Naive B cell (primary cell): ENCODE measurements at places on chromosomes 1 and 21.
A peak's percentile ranks its signal among the peaks of the same experiment; 100 is the strongest.

DNA sequence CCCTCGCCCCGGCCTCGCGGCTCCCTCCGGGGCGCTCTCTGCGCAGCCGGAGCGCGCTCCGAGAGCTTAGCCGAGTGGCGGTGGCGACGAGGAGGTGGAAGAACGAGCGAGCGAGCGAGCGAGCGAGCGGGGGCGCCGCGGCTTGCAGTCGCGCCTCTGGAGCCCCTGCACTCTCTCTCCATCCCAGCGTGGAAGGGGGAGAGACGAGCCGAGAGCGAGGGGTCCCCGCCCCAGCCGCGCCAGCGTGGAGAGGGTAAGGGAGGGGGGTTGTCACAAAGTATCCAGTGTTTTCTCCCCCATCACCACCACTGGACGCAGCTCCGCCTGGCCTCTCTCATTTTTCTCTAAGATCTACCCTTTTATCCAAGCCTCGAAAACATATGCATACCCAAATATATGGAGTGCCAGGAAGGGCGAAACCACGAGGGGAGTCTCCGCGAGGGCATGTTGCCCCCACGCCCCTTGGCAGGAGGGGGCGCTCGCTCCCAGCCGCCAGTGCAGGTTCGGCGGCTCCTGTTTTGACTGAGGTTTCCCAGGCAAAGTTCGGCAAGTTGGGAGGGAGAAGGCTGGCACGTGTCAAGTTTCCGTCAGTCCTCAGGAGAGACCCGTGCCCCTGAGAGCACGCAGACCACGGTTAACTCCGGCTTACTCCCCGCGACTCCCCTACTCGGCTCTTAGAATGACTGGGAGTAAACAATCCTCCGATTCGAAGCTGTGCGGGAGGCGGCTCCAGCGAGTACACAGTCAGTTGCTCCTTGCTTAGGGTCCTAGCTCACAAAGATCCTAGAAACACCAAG is 569 bp upstream of the DAB1 start:
- no peak for DNase-seq

DNA sequence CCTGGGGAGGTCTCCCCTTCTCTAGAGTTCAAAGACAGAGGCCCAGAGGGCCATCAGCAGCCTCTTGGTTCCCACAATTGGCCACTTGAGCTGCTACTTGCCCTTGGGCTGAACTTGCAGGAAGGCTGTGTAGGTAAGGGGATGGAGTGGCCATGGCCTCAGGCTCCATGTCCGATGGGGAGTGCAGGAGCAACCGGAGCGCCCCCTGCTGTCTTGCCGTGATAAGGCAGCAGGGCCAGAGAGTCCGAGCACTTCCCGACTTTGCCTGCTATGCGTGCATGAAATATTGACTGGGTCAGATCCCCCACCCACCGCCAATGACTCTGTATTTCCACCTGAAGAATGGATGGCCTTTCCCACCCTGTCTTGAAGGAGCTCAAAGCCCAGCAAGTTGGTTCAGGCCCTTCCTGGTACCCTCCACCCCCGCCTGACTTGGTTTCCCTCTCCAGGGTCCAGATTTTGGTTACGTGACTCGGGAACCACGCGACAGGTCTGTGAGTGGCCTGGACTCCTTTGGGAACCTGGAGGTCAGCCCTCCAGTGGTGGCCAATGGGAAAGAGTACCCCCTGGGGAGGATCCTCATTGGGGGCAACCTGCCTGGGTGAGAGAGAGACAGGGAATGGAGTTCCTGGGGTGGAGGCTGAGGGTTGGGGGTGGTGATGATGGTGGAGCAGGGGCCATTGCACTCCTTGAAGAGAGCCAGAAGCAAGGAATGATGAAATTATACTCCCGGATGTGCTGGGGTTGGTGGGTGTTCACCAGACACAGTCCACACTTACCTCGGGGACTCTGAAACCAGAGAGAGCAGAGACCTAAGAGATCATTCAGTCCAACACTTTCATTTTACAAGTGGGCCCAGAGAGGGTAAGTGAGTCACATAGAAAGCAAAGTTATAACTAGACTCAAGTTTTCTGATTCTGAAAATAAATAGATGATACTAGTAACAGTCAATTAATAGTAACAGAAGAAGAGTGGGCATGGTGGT is 25.6 kb downstream of the PADI3 start:
- no peak for DNase-seq

DNA sequence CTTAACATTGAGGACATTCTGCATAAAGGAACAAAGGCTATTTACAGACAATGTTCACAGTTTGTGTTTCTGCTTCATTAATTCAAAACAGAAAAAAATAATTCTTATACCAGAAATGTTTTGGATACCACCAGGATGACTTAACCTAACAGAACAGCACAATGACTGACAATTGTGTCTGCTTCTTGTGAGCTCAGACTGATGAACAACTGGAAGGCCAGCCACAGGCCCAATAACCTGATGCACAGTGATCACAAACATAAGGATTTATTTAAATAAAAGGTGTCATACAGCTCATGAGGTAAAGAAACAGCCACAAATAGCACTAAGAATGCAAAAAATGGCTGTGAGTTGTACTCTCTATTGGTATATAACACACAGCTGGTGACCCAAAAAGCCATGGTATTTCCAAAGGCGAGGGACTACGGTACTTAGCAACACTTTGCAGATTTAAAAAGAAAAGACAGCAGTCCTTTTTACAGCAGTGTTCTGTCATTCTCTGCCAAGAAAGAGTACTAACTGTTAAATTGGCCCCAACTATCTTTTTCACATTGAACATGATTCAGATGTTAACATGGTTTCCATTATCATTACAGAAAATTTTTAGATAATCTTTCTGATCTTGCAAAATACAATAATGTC is 32.1 kb upstream of the DDAH1 start:
- no peak for DNase-seq

DNA sequence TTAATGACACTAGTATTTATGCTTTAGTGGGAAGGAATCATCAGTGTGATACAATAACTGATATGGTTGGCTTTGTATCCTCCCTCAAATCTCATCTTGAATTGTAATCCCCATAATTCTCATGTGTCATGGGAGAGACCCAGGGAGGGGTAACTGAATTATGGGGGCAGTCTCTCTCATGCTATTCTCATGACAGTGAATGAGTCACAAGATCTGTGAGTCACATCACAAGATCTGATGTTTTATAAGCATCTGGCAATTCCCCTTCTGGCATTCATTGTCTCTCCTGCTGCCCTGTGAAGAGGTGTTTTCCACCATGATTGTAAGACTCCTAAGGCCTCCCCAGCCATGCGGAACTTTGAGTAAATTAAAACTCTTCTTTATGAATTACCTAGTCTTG is 1760.3 kb downstream of the NCAM2 start:
- no peak for DNase-seq

DNA sequence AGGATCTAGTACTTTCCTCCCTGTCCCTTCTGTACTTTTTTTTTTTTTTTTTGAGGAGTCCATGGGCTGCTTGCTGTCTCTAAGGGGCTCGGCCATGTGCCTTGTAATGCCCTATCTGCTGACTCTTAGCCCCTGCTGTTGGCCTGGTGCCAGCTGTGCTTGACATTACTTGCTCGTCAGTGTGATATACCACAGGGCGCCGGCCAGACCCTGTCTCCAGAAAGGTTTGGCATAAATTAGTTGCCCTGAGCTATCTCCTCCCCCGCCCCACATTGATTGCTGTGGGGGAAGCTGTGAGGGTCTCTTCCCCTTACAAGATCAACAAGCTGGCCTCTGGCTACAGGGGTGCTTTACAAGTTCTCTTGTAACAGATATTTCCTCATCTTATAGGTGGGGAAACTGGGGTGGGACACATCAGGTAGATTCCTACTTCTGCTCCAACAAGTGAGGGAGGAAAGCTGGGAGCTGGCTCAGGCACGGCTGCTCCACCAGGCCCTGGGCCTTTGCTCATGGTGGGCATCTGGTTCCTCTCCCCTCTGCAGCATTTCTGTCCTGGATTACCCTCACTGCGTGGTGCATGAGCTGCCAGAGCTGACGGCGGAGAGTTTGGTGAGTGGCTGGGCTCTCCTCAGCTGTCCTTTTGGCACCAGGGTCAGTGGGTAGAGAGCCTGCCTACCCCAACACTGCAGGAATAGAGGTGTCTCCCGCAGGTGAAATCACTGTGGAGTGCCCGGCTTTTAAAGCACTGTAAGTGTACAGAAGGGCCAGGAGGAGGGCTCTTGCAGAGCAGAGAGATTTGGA is 15.6 kb downstream of the STRIP1 start:
- DNase-seq = no peak

- no peak for DNase-seq
These were observed 86.4 kb downstream of the SYF2 start for GRCh38 chr1:25145775-25146393.

DNA sequence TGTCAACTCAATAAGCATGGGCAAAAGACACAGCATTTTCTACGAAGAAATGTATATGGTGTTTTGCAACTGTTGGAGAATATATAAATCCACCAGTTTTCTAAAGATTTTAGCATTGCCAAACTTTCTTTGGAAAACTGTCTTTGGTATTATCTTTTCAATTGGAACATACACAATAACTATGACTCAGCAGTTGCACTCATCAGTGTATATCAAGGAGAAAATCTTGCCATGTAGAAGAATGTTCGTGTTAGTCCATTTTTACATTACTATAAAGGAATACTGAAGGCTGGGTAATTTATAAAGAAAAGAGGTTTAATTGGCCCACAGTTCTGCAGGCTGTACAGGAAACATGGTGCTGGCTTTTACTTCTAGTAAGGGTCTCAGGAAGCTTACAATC is 41.1 kb downstream of the PRKAA2 start:
- no peak for DNase-seq

DNA sequence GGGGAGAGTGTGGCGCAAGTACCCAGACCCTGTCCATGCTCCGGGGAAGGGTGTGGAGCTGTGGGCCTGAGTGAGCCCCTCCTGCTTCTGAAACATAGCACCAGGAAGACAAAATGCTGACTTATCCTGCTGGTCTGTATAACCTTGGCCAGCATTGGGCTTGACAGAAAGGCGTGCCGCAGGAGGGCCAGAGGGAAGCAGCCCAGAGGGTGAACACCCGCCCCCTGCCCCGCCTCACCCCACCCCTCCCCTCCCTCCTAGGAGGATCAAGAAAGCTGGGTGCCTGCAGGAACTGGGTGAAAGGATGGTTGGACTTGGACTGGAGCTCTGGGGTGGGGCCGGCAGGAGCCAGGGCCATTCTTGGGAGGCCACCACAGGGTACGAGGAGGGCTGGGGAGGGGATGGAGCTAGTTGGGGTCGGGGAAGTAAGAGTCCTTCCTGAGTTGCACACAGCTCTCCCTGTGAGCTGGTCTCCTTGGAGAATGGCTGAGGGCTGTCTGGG is 27.1 kb downstream of the PTPRF start:
- no peak for DNase-seq

DNA sequence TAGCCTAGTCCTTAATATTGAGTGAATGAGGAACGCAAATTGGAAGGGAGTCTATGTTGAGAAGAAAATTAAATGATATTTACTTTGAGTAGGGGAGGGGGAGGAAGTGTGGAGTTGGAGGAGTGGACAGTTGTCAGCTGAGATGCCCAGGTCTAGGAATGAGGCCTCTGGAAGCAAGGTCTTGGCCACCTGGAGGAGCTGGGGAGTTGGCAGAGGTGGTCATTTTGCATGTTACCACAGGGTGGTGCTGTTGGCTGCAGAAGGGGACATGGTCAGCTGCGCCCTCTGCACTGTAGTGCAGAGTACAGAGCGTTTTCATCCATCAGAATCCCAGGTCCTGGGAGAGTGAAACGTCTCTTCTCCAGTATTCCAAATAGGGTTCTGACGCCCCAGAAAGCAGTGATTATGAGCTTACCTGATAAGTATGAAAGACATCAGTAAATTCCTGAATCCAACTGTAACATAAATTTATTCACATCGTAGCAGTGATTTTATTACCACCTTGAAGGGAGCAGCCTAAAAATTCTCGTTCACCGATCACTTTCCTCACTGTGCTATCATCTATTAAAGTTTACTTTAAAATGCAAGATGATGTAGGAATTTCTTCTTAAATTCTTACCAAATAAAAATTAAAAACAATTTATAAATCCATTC is 13.8 kb downstream of the PARK7 start:
- DNase-seq = no peak

- DNase-seq = no peak
These were observed 119.0 kb downstream of the PDE4B start for GRCh38 chr1:65911679-65912078.

DNA sequence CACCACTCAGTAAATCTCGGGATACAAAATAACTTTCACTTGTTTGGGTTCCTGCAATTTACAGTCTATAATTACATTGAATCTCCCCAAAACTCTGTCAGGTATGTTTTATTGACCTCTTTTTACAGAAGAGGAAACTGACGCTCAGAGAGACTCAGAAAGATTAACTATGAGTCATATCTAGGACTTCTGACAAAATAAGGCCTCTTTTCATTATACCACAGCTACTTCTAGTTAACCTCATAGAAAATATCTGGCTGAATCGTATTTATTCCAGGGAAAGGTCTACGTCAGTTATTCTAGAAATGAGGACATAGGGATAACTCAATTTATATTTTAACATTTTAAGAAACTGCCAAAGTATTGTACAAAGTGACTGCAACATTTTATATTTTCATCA is 211.1 kb upstream of the FAM78B start:
- DNase-seq = no peak

DNA sequence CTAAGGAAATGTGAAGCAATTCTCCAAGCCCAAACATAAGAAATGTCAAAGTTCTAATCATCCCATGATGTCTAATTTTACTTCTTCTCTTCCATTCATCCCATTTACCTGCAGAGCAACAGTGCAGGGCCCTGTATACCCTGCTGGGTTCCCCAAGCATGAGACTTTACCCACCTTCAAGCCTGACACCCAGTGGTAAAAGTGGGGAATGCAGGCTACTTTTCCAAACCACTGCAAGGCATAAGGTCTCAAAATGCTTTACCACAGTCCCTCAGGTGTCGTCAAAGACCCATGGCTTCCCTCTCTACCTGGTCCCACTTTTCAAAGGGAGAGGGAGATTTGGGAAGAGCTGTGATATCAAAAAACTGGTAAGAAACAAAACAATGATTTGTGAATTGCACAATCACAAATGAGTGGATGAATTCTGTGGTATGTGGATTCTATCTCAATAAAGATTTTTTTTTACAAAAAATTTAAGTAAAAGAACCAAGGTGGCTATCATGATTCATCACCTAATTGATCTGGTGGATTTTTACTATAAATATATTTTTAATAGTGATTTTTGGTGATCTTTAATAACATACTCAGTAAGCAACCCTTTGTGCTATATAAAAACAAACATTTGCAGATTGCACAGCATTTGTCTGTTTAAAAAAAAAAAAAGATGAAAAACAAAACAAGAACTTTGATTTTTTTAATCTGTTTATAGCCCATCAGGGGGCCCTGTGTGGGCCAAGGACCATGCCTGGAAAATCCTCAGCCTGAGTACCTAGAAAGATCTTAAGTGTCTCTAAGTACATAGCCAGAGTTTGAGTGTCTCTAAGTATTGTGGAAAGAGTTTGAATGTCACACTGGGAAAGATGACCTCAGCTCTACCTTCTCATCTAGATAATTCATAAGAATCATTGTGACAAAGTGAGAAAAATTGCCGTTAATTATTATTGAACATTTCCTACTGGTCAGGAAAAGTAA is 73.1 kb upstream of the GJB5 start:
- peak; percentile 2 for DNase-seq

DNA sequence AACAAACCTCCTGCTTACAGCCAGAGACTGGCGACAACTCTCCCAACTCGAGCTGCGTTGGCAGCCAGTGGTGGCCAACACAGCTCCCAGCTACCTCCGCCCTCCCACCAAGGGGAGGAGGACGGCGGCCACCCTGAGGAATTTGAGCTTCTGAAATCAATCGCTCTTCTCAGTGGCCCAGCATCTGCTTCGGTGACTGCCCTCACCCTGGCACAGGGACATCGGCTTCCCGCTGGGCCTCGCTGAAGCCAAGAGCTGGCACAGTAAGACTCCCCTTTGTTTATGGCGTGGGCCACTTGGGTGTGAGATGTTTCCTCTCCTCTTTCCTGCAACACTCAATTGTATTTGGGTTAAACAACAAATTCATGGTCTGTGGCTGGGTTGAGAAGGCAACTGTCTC is 136.2 kb downstream of the ZBTB18 start:
- no peak for DNase-seq
